Adipocyte (in vitro differentiated cells): ENCODE measurements at places on chromosomes 1 and 21.
A peak's percentile ranks its signal among the peaks of the same experiment; 100 is the strongest.

DNA sequence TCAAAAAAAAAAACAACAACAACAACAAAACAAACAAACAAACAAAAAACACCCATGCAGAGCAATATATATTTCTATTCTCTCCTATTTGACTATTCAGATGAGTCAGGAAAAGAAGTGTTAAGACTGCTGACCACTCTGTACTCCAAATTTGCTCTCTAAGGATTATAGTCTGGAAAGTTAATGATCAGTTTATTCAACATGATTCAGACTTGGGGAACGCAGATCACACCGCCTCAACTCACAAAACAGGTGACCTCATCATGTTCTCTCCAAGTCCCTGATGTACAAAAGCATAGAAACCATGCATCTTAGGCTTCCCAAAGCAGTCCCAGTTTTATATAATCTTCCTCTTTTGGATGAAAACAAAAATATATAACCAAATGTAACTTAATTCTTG, 51.9 kb upstream of the PRRC2C start:
- no peak for DNase-seq

DNA sequence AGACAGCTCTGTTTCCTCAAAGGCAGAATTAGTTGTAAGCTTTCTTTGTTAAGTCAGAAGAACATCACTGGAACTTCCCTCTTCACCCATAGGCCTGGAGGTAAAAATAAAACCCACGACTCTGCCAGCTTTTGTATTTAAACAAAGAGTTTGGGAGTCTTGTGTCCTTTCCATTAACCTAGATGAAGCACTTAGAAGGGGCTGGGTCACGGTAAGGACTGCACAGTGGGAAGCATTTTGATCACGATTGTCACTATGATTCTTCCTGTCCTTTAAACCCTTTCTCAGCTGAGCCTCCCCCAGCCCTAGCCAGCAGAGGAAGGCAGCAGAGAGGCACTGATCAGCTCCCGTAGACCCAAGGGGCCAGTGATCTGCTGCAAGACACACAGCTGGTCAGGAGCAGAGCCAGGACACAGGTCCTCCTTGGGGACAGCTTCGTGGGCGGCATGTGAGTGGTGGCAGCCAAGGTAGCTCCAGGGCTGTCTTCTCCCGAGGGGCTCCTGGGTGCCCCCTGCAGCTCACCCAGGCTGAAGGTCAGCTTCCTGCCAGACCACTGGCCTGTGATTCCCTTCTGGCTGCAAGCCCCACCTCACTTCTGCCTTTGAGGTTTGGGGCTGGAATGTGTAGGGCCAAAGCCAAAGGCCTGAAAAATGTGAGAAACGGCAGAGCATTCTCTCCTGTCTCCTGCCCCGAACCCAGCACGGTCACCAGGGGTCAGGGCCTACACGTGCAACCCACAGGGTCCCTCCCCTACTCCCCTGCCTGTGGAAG, 4.0 kb upstream of the LAPTM5 start:
- DNase-seq = no peak

DNA sequence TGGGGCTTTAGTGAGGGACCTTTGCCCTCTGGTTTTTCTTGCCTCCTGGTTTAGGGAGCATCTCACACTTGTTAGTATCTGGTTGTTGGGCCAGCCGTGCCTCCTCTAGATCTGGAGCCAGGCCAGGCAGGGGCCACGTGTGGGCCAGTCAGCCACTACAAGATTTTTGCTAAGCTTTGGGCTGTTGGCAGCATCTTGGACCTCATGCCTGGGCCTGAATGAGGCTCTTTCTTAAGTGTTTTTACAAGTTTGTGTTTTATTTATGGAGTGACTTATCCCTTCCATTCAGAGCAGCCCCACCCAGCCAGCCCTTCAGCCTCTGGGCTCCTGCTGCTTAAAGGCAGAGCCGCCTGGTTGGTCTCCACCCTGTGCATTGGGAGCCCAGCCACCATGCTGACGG, 1.6 kb upstream of the SH3BGRL3 start:
- DNase-seq = peak; percentile 72

DNA sequence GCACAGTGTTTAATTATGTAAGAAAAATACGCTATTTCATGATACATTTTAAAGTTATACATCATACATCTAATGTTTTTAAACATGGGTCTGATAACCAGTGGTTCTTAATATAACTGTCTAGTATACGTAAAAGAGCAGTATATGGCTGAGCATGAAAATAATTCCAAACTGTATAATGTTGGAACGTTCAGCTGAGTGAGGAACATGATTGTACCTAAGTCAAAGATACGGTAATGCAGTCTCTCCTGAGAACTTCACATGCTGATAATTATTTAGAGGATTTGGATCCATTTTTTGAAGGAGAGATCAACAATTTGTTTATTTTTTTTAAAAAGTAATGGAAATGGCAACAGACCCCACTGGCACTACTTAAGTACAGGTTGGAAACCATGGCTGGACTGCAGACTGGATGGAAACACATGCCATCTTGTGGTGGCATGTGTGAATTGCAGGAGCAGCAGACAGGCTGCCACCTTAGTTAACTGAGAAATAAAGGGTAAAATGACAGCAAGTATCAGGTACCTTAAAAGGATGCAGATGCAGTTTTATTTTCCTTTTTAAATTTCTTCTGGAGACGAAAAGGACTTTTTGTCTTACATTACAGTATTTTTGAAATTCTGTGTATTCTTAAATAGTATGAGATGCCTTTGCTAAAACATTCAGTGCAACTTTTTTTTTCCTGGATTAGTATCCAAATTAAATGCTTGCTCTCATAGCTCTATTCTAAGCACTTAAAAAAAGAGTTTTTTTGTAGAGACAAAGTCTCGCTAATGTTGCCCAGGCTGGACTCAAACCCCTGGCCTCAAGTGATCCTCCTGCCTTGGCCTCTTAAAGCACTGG, 73.8 kb downstream of the MTR start:
- DNase-seq = peak; percentile 65

GRCh38 chr1:15153184-15153841, at the start of gene TMEM51:
Gene TMEM51 (plus strand): TSS chr1:15153747. CDS start chr1:15215088, 61,341 bp downstream.
- peak; percentile 69 for DNase-seq

GRCh38 chr21:34845521-34846451, 177.0 kb downstream of the CLIC6 start:
- DNase-seq = peak; percentile 87

- DNase-seq = peak; percentile 76
These were observed 247.4 kb downstream of the PTBP2 start for GRCh38 chr1:96968983-96969382.

- no peak for DNase-seq
These were observed 5.5 kb upstream of the TEDDM1 start for GRCh38 chr1:182406012-182406411.

DNA sequence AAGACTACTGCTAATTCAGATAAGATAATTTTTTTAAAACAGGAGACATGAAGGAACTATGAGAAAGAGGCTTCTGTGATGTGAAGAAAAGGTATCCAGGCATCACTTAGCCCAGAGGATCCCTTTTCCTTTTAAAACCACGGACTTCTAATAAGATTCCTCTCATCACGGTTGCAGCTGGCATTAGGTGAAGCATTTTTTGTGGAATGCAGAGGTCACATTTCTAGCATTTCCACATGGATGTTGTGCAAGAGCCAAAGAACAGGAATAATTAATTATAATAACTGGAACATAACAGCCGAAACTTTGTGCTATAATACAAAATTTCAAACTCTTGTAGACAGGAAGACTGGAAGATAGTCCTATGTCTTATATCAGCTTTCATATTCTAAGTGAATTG, 27.6 kb downstream of the CYP2J2 start:
- peak; percentile 45 for DNase-seq

DNA sequence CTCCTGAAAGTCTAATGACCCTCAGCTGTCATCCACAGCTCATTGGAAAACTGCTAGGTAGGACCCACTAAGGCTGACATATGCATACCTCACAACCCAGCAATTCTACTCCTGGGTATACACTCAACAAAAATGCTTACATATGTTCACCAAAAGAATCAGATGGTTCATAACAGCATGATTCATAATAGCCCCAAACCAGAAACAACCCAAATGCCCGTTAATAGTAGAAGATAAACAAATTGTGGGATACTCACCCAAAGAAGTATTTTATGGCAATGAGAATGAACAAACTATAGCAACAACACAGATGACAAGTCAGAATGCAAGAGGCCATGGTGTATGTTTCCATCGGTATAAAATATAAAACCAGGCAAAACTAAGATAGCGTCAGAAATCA, 124.6 kb downstream of the HLCS start:
- no peak for DNase-seq

- DNase-seq = no peak
These were observed 18.1 kb upstream of the SNX27 start for GRCh38 chr1:151593730-151594129.

- DNase-seq = no peak
These were observed 25.5 kb upstream of the IFNAR1 start for GRCh38 chr21:33299181-33299752.

DNA sequence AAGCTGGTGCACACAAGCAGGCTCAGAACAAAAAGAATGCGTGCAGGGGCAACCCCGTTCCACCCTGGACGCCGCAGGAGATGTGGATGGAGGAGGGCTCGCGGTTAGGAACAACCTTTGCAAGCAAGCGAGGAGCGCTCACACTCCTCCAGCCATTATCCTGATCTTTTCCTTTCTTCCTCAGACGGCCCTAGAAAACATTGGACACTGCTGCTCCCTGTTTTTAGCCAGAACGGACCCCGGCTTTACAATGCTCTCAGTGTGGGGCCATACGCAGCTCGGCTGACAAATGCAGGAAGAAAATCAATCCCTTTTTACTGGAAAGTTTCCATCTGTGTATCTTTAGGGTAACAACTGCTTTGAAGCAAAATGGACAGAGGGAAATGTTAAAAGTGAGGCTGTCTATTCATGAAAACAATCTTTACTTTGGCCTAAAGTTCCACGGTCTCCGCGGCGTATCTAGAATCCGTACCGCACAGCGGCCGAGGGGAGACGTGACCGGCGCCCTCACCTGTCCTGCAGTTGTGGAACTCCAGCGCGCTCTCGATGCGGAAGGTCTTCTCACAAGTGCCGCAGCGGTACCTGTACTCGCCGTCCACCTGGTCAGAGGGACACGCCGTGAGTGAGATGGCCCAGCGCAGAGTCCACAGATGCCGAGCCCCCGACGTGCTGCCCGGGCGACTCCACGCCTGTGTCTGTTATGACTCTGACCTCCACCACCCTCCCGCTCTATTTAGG, 44.0 kb downstream of the PRDM15 start:
- DNase-seq = no peak

- DNase-seq = no peak
These were observed 54.2 kb upstream of the SSBP3 start for GRCh38 chr1:54460351-54460750.

- no peak for DNase-seq
These were observed 301.7 kb downstream of the TTLL7 start for GRCh38 chr1:83697220-83697619.

GRCh38 chr1:209008586-209008985, 574.9 kb upstream of the CAMK1G start:
- no peak for DNase-seq

GRCh38 chr1:207923561-207923960, 12.6 kb upstream of the CD34 start:
- no peak for DNase-seq

DNA sequence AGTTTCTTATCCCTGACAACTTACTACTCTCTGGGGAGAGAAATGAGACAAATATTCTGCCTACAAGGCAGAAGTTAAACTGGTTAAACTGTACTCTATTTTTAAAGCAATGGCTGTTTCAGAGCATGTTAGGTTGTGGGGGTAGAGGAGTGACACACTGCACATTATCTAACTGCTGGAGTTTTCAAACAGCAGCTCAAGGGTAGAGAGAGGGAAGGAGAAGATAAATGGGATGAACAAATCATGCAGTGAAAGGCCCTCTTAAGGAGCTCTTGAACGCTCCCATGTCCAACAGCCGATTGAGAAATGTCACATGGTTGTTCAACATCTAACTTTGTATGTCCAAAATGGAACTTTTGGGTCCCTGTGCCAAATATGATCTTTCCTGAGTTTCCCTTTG, 14.0 kb upstream of the IFI44L start:
- DNase-seq = peak; percentile 7

DNA sequence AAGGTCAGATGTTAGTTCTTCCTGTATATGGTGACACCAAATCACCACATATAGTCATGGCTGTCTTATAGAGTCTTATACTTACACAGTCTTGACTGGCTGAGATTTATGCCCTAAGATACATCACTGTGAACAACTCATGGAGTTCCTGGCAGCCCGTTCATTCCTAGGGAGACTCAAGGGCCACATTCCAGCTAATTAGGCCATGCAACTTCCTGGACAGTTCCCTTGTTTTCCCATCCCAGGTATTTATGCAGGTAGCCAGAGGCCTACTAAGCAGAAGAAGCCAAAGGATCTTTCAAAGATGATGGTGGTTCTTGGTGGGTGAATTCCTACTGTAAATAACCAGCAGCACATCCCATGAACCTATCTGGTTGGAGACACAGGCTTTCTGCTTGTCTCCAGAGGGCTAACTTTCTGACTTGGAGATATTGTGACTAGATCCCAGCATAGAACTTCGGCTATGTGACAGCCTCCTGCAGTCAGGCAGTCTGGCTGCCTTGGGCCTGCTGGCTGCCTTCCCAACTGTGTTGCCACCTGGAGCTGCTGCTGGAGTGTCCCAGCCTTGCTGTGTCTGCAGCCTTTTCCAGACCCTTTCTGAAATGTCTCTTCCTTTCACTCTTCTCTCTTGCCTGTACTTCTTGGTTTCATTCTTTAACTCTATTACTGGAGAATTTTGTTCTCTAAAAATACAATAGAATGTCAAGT, 283.8 kb downstream of the CACNA1E start:
- DNase-seq = no peak

GRCh38 chr1:29824511-29825273, 588.4 kb downstream of the PTPRU start:
- no peak for DNase-seq

DNA sequence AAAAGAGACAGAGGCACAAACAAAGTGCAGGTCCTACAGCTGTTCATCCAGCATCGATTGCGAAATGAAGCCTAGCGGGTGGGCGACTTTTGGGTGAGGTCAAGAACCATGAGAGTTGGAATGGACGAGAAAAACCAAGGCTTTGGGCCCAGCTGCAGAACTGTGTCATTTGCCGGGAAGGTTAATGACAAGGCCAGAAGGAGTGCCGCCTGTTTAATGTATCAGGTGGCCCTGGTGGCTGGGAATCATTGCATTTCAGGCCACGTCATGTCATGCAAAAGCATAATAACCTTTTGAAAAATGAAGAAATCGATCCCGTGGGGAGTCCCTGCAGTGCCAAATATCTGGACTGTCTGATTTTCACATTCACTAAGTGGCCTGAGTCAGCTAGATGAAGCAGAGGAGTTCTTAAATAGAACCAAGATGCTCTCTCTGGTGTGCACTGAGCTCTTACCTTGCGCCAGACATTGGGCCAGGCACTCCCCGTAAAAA, 8.1 kb upstream of the RCC2 start:
- DNase-seq = no peak

DNA sequence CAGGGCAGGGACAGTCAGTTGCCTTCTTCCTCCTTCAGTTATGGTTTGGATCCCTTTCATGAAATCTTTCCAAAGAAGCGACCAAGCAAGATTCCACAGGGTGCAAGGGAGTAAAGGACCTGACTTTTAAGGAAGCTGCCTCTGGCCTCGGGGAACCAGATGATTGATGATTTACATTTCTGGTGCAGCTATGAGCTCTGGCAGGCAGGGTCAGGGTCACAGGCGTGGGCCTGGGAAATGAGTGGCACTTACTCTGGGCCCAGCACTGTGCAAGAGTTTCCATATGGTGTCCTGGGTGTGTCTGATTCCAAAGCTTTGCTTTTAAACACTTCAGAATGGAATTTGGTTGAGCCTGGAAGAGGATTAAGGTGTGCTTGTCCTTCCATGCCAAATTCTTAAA, 7.2 kb upstream of the CRABP2 start:
- DNase-seq = no peak
